ENCODE measurements at places on chromosomes 4 and X.

- DNase-seq: no peak
Observed at GRCh38 chr4:113998531-113998930, 19.1 kb upstream of the ARSJ start.

DNA sequence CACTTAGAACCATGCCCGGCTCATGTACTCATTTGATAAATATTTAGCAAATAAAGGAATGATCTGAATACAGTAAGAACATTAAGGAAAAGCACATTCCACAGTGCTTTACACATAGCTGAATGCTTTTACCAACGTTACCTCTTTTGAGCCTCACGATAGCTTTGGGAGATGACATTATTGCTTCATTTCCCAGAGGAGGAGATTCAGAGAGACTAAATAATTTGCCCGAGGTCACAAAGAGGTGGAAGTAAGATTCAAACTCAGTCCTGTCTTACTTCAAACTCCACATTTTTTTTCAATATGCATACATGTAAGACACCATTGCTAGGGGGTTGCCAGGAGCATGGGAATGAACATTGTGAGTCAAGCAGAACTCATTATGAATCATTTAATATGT lies 538.5 kb downstream of the BCOR start:
- DNase-seq: no peak

GRCh38 chrX:70613295-70613694 lies 168.7 kb downstream of the DLG3 start:
- no peak for DNase-seq

- DNase-seq: no peak
Observed at GRCh38 chrX:99117011-99117410, 1293.1 kb downstream of the PCDH19 start.

DNA sequence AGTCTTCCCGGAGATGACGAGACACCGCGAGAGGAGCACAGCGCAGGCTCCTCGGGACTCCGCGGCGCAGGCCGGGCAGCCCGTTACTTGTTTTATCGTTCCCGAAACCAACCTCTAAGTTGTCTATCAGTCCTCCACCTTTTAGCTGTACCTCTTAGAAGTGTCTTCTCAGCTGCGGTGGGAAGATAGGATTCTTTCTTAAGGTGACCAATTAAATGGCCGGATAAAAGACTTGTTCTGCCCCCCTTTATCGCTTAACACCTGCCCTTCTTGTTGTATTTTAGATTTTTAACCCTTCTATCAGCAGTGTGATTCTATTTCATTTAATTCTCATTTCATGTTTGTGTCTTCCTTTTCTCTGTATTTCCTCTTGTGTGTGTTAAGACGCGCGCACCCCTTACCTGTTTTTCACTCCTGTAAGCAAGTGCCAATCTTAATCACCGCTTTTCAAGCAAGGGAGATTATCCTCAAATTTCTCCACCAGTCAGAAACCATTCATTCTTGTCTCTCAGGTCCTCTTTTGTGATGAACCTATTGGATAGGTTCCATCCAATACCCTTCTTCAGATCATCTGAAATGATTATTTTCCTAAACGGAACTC lies at the start of gene SLC9B2:
Gene SLC9B2 (minus strand): TSS at position 15 of the 601 bp plus-strand sequence. CDS start 9,211 bp downstream, outside the sequence.
- DNase-seq: no peak

- no peak for DNase-seq
Observed at GRCh38 chr4:152063621-152064240, 302.9 kb upstream of the GATB start.

GRCh38 chr4:22202975-22203710 lies 254.6 kb upstream of the KCNIP4 start:
- DNase-seq: no peak

DNA sequence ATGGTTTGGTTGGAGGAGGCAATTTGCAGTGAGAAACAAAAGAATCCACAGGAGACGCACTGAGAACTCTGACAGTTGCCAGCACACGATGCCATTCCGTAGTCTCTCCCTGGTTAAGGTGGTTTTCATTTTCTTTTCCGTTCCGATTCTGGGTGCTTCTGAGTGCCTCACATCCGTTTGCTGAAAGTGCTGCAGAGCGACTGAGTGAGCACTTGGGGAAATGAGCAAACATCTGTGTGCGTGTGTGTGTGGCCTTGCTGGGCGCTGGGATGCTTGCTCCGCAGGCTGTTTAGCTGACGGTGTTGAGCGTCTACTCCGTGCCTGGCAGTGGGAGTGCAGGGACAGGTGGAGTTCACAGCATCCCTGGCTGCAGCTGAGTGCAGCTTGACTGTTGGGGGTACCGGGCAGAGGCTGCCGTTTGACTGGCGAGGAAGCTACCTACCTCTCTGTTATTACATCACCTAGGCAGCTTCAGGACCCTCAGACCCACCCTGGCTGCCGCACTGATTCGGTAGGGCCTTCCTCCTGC lies 49.3 kb downstream of the SORCS2 start:
- no peak for DNase-seq

GRCh38 chr4:21387683-21388082 lies 560.9 kb downstream of the KCNIP4 start:
- DNase-seq: no peak

DNA sequence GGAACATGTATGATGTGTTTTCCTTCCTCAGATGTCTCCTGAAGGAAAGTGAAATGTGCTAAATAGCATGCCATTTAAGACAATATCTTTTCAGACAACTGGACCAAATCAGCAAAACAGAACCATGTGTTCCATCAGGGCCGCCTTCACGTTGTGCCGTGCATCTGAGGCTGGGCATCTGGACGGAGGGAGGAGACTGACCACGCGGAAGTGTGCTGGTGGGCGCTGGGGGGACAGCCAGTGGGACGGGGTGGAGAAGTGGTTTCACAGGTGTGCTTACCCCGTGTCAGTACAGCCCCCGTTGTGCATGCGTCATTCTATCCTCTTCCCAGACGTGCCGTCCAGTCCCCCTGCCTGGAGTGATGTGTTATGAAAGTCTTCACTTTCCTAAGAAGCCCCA lies 342.1 kb upstream of the FAT1 start:
- DNase-seq: no peak

DNA sequence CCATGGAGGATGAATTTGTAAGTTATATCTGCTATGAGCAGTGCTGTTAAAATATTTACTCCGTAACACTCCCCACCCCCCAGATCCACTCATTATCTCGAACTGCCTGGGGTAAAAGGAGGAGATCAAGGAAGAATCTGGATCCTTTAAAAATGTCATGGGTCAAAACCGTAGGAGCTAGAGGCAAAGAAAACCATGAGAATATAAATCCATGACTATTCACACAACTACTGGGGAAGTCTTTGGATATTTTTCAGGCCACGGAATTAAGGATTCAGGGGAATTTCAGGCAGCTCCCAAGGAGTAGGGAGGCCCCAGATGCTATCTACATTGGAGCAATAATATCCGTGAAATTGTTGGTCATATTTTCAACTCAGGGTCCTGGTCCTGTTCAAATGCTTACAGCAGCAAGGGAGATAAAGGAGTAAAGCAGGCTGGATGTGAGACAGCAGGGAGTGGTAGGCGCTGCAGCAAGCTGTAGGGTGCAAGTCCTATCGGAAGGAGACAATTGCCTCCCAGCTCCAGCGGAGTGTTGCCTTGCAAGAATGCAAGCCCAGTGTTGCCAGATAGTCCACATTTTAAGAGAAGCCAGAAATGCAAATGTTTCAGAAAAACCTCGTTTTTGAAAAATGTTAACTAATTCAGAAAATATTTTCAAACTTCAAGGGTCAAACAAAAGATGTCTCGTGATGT lies 116.2 kb upstream of the KIT start:
- DNase-seq: no peak

- peak; percentile 31 for DNase-seq
Observed at GRCh38 chrX:54357414-54358377, at the start of gene WNK3. TSS of gene WNK3 (minus strand) at chrX:54358046.

DNA sequence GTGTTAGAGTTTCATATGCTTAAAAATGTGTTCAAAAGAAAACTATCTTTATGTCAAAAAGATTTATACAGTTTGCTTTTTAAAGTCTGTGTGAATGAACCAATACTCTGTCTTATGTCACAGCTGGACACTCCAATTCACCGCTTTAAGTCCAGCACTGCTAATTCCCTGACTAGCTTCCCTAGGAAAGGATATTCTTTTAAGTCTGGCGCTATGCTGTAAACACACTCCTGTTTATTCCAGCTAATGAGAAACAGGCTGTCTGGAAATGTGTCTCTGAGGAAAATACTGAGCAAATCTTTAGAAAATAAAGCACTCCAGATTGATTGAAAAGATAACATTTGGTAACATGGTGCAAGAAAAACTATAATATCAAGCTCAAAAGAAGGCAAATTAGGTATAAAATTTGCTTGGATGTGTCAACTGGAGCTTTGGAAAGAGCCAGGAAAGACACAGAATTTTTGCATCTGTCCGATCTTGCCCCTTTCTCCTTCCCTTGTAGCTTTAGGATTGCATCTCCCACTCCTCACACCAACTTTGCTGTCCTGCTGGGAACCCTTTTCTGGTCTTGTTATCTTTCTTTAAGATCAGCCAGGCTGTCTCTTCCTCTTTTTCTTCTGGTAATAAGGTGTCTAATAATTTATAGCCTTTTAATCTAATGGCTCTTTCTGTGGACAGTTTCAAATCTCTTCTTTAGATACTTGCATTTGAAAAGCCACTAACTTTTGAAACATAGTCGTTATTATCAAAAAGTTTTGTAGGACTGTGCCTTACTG lies 40.9 kb upstream of the VEGFC start:
- DNase-seq: no peak

- no peak for DNase-seq
Observed at GRCh38 chr4:38266616-38267015, 306.4 kb downstream of the PTTG2 start.

- no peak for DNase-seq
Observed at GRCh38 chr4:128354205-128354821, 66.7 kb upstream of the PGRMC2 start.

DNA sequence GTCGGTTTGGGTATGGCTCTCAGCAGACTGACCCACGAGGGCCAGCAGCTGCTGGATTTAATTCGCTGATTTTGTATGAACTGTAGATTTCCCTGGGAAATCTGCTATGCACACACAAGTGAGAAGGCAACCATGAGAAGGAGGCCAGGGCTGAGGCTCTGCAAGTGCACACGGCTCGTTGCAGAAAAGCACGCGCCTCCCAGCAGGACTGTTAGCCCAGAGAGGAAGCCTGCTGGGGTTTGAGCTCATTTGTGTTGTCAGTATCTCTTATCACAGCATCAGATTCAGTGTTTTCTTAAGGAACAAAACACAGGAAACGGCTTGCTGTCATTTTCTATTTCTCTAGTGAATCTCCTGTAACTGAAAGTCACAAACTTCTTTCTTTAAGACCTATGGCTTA lies 296.2 kb upstream of the FAT1 start:
- no peak for DNase-seq

DNA sequence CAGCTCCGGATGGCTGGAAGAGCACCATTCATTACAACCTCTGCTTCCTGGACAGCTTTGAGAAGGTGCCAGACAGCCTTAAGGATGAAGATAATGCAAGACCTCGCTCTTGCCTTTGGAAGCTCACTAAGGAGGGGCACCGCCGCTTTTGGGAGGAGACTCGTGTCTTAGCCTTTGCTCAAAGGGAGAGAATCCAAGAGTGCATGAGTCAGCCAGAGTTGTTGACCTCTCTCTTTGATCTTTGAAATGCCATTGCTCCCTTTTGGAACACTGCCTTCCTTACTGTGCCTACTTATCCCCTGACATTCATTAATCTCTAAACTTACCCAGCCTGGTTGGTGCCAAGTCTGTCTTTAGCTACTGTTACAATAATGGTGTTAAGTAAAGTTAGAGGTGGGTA lies 1.2 kb downstream of the FOXR2 start:
- DNase-seq: no peak

- DNase-seq: no peak
Observed at GRCh38 chrX:45709381-45709780, 508.7 kb upstream of the DIPK2B start.

DNA sequence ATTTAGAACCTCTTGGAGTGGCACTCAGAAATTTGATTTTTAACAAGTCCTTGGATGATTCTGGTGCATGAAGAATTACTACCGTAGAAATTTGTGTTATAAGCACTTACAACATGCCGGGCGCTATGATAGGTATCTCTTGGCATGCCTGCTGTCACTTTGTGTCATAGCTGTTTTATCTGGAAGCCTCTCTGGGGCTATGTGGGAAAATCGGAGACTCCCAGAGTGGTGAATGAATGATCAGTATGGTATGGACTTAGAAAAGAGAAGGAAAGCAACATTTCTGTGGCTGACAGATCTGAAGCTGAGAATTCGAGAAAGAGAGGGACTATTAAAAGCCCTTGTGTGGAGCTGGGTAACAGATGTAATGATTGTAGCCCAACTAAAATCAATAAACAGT lies 177.4 kb upstream of the MAMLD1 start:
- DNase-seq: no peak

GRCh38 chrX:123801901-123802300 lies 58.0 kb upstream of the XIAP start:
- DNase-seq: no peak

GRCh38 chr4:166366012-166366411 lies 493.0 kb downstream of the TLL1 start:
- DNase-seq: no peak

GRCh38 chr4:86536151-86536550 lies 58.0 kb upstream of the PTPN13 start:
- no peak for DNase-seq

- no peak for DNase-seq
Observed at GRCh38 chrX:108640817-108641216, 95.5 kb downstream of the IRS4 start.

GRCh38 chrX:18951032-18951431 lies 32.9 kb downstream of the PHKA2 start:
- no peak for DNase-seq

DNA sequence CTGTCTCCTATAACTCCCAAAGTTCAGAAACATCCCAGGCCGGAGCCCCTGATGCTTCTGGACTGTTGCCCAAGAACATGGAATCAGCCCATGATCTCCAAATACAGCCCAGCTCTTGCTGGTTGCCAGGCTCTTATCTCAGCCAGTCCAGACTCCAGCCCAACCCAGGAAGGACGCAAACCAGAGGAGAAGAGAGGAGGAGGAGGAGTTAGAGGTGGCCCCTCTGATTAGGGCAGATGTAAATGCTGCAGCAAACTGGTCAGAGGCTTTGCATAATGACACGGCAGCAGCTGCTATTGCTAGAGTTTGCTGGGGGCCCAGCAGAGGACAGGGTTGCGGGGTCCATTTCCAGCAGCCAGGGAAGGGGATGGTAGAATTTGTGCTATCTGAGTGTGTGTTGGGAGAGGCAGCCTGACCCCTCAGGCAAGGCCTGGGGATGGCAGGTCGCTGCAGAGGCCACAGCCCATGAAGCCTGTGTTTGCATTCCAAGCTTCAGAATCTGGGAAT lies 4.2 kb upstream of the OTUD5 start:
- DNase-seq: no peak

DNA sequence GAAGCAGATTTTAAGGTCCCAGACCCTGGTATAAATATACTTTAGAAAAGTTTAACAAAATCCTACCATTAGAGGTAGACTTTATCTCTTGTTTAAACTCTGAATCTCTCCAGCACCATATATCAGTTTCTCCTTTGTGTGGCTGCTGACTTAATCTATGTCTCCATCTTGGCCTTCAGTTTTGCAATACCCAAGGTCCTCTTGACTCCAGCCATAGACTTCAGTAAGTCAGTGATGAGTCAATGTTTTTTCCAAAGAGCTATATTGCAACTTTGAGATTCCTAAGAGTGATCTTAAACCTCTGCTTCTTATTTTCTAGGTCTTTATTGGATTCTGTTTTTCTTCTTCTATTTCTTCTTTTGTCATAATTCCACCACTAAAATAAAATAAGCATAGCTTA lies 50.8 kb upstream of the ADGRL3 start:
- no peak for DNase-seq
